ENCODE measurements at places on chromosomes 16 and 17.

DNA sequence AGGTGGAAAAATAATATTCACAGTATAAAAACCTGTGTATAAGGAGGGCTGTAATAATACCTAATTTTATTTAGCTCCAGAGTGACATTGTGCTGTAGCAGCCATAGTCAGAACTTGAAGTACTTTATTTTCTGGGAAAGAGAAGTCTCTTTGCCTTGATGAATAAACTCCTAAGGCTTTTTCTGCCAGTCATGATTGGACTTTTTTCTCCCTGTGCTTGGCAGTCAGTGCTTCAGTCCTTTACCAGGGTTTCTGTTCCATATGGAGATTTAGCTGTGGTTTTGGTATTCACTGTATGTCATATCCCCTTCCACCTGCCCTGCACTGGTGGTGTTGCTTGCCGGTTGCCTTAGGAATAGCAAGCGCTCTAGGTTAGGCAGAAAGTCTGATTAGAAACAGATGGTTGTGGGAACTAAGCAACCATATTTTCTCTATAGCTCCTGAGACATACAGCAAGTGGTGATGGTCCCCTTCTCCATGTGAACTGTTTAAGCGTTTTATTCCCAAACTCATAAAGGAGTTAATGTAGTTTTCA is 24.7 kb downstream of the DDX42 start:
- DNase-seq = no peak

GRCh38 chr17:80110927-80111701 is 9.7 kb downstream of the GAA start:
- no peak for DNase-seq

DNA sequence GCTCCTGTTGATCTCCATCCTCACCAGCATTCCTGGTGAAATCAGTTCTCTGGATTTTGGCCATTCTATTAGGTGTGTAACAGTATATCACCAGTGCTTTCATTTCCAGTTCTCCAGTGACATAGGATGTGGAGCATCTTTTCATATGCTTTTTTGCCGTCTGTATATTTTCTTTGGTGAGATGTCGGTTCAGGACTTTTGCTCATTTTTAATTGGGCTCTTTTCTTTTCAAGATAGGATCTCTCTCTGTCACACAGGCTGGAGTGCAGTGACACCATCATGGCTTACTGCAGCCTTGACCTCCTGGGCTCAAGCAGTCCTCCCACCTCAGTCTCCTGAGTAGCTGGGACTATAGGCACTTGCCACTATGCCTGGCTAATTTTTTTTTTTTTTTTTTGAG is 74.2 kb downstream of the TANGO6 start:
- DNase-seq = no peak

- DNase-seq = no peak
These were observed 1.0 kb downstream of the RHBDL3 start for GRCh38 chr17:32266389-32267301.

DNA sequence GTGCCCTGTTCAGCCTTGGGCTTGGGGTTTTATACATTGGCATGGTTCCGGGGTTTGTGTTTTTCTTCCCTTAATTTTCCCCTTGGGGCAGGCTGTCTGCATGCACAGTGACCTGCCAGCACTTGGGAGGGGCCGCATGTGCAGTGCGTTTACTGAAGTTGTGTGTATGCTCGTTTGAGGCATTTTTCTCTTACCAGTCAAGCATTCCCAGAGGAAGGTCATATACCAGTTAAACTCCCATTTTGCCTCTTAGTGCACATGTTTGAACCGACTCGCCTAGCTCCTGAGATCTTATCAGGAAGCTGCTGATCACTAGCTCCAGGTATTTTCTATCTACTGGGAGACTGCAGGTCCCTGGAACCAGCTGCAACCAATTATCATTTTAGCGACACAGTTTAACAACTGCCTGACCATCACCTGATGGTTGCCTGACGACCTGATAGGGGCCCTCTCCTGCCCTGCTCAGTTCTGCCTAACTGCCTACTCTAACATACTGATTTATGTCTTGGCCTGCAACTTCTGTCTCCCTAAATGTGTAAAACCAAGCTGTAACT is 51.4 kb downstream of the MFSD11 start:
- DNase-seq = no peak

DNA sequence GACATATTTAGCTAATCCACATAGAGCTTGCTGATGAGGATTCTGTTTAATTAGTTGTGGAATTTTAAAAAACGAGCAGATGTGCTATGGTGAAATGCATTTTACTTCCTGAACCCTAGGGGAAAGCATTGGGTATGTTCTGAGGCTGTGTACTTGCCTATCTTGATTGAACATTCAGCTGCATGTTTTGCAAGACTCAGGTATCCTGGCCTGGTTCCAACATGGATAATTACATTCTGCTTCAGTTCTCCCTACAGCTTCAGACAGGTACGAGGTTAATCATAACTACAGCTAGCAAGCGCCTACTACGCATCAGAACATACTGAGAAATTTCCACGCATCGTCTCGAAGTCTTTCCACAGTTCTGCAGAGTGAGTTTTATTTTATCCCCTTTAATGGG is 77.0 kb downstream of the HS3ST2 start:
- no peak for DNase-seq

- no peak for DNase-seq
These were observed 6.9 kb downstream of the IFT20 start for GRCh38 chr17:28328325-28328724.

- no peak for DNase-seq
These were observed 53.1 kb downstream of the CFDP1 start for GRCh38 chr16:75379911-75380847.

DNA sequence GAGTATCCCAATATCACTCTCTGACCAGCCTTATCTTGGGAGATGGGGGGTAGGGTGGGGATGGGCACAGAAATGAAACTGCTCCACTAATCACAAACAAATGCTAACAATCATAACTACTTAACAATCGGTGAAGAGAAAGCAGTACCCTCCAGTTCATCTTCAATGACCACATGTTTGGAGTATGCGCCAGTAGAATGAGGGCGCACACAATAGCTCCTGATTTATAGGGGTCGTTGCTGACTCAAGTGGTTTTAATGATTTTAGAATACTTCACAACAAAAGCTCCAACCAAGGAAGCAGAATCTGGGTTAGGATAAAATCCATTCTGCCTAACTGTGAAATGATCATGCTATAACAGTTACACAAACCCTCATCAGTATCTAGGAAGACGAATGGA is 184.4 kb downstream of the AATF start:
- no peak for DNase-seq

GRCh38 chr17:51245535-51245934 is 14.3 kb downstream of the MBTD1 start:
- no peak for DNase-seq

GRCh38 chr16:13958474-13958873 is 38.5 kb downstream of the ERCC4 start:
- DNase-seq = no peak

GRCh38 chr16:49378238-49378637 is 4.6 kb downstream of the C16orf78 start:
- DNase-seq = no peak

GRCh38 chr16:4010225-4011158 is 105.8 kb downstream of the ADCY9 start:
- DNase-seq = no peak

GRCh38 chr17:47957591-47958490 is at the start of gene PRR15L:
Gene PRR15L, minus strand, starts transcription at chr17:47957883. Its CDS starts 4,649 bp downstream, at chr17:47953234.
- no peak for DNase-seq

DNA sequence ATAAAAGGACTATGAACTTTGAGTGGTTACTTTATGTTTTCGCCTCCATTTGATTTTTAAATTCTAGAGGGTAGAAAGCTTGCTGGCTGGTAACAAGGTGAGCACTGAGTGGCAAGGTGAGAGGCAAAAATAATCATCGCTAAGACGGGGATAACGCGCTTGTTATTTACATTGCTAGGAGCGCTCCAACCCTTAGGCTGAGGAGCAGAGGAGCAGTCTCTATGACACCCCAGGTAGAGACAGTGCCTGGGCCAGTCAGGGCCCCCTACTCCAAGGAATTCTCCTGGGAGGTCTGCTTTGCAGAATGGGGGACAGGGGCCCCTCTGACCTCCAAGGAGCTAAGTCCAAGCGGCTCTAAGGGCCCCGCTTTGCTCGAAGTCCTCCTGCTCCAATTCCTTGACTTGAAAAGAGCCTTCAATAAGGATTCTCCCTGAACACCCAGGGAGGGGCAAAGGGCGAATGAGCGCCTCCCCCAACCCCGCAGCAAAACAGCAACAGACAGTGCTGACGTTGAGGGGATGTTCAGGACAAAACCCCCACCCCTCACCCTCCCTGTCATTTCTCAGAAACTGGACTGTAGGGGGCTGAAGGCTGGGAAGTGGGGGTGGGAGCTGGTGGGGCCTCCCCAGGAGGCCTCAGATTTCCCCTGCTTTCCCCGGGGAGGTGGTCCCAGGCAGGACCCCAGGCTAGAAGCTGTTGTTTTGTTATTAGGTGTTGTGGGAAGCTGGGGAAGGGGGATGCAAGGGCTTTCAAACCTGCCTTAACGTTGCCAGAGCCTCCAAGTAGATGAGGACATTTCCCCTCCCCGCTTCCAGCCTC is 10.2 kb upstream of the FOXF1 start:
- DNase-seq = no peak

DNA sequence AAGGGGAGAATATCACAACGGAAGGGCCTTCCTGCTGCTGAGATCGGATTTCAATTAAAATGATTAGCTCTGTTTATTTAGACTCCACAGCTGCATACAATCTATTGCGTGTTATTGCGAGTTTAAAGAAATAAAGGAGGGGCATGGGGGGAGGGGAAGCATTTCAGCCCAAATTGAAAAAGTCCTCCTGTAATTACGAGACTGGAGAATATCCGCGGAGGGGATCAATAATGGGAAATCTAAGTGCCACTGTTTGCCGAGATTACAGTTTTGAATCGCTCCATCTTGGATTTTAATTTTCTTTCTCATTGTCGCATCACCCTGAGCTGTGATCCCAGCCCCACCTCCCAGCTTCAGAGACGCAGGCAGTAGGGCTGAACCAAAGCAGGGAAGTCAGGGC is 15.7 kb upstream of the RPL38 start:
- DNase-seq = no peak

DNA sequence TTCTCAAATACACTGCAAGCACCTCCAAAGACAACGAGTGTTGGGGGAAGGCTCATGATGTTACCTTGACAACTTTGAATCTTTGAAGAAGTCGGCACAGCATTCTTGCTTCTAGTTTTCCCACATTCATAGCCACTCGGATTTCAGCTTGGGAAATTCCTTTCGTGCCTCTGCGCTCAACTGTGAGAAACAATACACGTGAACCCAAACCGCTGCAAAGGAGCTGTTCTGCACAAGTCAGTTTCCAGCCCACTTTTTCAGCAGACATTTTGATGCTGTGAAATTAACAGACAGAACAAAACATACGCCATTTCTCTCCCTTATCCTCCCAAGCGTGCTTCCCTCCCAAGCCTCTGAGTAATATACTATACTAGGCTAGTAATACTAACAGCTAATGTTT is 41.2 kb downstream of the GTF3C1 start:
- no peak for DNase-seq

DNA sequence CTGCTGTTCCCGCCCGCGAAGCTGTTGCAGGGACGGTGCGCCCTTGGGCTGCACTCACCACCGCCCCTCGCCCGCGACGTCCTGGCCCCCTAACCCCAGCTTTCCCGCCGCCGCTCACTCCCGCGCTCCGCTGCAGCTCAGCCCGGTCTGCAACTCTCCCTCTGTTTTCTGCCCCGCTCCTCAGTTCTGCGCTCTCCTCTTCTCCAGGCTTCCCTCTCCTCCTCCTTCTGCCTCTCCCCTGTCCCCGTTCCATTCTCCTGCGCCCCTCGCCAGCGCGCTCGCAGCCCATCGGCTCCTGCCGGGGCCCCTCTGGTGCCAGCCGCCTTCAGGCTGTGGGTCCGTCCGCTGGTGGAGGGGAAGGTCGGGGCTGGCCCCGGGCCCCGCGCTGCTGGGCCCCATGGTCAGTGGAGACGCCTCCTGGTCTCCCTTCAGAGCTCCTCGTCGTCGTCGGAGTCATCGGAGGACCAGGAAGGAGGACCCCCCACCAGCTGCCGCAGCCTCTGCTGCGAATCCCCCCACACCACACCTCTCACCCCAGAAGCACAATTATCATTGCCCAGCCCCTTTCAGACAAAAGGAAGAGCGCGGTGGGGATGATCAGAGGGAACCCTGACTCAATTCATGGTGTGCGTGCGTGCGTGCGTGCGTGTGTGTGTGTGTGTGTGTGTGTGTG is 223.2 kb upstream of the FOXF1 start:
- DNase-seq = no peak

DNA sequence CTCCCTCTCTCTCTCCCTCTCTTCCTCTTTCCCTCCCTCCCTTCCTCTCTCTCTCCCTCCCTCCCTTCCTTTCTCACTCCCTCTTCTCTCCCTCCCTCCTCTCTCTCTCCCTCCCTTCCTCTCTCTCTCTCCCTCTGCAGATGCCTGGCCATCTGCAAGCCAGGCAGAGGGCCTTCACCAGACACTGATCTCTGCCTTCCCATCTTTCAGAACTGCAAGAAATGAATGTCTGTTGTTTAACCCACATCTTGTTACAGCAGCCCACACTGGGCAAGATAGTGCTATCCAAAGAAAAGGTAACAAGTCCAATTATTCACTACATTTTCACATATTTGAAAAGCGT is 26.2 kb upstream of the CDRT4 start:
- DNase-seq = no peak

DNA sequence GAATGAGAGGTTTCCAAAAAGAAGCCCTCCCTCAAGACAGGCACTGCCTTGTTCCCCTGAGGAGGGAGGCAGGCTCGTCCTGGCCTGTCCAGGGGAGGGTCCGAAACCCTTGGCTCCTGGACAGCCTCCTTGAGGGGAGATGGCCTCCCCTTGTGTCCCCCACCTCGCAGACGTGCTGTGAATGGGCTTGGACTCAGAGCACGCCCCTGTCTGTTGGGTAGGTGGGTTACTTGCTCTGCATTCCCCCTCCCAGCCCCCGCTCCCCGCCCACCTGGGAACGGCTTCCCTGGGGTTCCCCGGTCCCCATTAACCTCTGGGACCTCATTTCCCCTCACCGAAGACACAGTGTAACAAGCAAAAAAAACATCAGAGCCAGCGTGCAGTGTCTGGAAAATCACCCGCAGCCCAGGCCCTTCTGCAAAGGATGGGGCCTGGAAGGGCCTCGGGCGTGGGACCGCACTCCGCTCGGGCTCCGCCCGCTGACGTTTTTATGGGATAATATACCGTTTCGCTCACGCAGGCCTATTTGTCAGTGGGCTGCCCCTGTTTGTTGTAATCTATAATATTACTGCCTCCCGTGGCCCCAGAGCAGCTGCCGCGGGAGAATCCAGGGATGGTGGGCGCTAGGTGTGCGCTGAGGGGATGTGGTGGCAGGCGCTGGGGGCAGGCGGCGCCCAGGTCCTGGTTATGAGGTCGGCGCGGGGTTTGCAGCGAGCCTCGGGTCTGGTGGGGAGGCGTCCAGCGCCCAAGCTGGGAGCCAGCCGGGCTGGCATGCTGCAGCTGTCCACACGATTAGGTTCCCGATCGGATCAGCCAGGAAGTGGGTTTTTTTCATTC is 11.1 kb downstream of the BAHCC1 start:
- no peak for DNase-seq

DNA sequence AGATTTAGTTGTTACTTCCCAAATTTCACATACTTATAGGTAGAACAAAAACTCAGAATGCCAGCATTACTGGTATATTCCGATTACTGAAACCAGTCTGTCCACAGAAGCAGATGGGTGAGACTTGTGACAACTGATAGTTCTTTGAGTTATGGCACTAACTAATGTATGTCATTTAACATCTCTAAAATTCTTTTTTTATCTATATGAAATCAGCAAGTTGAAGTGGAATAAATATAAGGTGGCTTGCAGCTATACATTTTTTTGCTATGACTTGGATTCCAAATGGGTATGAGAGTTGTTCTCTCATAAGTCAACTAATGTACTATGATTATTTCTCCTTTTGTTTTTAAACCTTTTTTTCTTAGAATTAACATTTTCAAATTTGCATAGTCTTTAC is 69.1 kb downstream of the VMP1 start:
- DNase-seq = no peak

- no peak for DNase-seq
These were observed 102.6 kb downstream of the ZNF778 start for GRCh38 chr16:89319886-89320781.
